ENCODE measurements at places on chromosomes 1 and 21.

- DNase-seq = no peak
These were observed 72.6 kb upstream of the TRABD2B start for GRCh38 chr1:48069662-48070395.

GRCh38 chr1:118075116-118075515 is 109.9 kb downstream of the SPAG17 start:
- no peak for DNase-seq

GRCh38 chr1:157399984-157400382 is 152.3 kb downstream of the FCRL5 start:
- peak; percentile 12 for DNase-seq

GRCh38 chr1:187051618-187052232 is 223.0 kb downstream of the PLA2G4A start:
- peak; percentile 43 for DNase-seq

DNA sequence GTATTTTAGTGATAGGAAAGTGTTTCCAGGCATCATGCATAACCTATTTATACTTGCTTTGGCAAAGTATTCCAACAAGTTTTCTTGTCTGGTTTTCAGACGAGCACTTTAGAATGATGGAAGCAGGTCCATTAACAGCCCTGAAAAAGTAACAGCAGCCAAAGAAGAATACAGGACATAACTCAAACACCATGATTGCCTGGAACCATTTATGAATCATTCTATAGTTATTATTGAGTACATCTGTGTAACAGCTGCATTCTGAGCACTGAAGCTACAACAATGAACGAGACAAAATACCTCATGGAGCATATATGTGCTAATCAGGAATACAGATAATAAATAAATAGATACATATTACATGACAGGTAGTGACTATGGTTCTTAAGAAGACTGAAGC is 12.6 kb downstream of the IL10RB start:
- no peak for DNase-seq

Data from suppressor macrophage (primary cell).